ENCODE measurements at places on chromosomes 3 and 15.
A peak's percentile ranks its signal among the peaks of the same experiment; 100 is the strongest.

DNA sequence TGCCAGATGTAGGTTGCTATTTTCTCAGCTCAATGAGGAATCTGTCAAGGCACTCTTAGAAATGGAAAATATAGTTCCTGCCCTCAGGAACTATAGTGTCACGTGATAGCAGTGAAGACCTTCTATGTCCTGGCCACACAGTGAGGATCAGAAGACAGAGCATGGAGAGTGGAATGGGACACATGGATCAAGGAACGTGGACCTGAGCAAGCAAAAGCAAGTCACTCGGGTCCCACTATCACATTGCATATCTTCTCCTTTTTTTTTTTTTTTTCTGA lies 21.2 kb downstream of the SMAD3 start:
- no peak for DNase-seq

DNA sequence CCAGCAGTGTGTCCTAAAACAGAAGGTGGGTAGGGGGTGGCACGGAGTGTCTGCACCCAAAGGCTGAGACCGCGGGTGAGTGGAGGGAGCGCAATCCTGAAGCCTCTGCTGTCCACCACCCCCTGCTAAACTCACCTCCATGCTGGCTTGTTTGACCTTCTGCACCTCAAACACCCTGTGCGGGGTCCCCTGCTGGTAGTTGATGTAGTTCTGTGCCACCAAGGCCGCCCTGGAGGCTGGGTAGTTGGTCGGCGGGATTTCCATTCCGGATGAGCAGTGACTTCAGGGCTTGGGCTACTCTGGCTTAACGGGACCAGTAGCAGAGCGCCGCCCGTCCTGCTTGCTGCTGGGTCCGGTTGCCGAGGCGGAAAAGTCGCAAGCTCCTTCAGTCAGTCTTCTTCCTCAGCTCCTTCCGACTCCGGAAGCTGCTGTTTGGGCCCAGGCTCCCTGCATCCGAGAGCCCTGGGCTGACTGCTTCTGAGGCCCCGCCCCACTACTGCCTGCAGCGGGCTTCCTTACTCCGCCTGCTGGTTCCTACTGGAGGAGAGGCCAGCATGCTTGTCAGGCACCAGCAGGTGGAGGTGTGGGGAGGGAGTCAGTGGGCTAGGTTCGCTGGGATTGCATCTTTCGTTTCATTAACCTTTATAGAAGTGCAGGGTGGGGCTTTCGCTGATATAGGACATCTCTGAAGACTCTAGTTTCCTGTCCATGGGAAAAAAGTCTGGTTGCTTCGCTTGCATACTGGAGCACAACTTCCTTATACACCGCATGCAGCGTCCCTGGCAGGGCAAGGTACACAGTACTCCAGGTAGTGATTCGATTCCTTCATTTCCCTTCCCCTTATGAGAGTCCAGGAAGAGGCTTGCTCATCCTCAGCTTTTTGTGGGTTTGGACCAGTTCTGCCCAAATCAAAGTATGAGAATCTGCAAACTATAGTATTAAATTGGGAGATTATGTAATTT lies at the start of gene LXN:
Gene LXN, minus strand, starts transcription at position 434 of the 962 bp plus-strand sequence. Its CDS starts 170 bp downstream, at position 264.
- peak; percentile 83 for DNase-seq

DNA sequence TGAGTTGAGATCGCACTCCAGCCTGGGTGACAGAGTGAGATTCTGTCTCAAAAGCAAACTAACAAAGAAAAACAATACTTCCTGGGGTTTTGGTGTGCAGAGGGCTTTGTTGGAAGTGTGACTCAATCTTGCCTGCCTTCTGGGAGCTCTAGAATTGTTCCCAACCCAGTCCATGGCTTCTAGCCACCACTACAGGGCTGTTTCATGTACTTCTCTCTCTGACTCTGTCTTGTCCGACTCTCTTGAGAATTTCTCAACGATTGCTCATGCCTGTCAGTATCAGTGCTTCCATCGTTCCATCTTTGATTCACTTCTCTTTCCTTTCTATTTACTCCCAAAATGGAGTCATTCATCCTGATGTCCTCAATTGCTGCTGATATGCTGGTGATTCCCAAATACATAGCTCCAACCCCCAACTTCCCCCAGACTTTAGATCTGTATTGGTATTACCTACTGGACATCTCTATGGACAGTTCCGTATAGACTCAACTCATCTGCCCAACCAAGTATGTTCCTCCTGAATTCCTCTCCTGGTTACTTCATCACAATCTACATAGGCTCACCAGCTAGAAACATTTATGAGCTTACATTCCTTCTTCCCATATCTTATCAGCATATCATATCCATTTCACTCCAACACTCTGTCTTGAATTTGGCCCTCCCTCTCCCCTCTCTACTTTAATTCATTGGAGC lies 1.8 kb upstream of the AP2M1 start:
- DNase-seq, result no peak

DNA sequence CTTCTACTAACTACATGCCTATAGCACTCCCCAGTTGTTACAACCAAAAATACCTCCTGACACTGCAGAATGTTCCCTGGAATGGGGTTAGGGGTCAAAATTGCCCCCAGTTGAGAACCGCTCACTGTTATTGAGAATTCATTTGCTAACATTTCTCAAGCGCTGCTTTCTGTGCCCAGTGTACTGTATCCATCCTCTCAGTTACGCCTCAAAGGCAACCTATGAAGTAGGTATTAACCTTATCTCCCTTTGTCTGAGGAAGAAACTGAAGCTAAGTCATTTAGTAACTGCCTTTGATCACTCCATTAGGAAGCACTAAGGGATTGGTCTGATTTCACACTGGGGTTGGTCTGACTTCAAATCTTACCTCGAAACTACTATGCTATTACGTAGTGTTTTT lies 70.1 kb downstream of the CADPS start:
- DNase-seq, result no peak

GRCh38 chr3:37218206-37218605 lies 43.8 kb upstream of the LRRFIP2 start:
- DNase-seq, result no peak

GRCh38 chr15:70411143-70411863 lies 313.6 kb upstream of the TLE3 start:
- no peak for DNase-seq

GRCh38 chr3:136624894-136625815 lies 127.0 kb downstream of the STAG1 start:
- no peak for DNase-seq

DNA sequence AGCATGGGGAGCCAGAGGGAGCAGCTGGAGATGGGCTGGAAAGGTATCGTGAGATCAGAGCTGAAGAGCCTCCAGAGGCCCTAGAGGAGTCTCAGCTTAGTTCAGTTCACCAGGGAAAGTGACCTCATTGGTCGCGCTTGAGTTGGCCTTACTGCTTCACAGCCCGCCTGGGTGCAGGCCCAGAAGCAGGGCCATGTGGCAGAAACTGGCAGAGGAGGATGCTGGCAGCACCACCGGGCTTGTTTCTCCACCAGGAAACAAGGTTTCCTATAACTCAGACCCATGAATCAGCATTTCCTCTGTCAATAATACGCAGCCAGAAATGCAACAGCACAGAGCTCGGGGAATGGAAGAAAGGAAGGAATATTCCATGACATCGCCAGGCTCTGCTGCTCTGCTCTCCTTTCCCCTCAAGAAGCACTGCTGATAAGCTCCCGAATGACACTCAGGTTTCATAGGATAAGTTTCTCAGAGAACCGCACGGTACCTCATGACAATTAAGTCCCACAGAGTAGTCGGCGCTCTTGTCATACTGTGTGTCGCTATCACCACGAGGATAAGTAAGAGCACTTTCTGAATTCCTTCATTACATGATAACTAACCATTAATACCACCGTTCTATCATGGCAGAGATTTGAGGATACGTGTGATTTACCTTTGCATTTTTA lies 147.1 kb upstream of the LPP start:
- DNase-seq, result no peak

DNA sequence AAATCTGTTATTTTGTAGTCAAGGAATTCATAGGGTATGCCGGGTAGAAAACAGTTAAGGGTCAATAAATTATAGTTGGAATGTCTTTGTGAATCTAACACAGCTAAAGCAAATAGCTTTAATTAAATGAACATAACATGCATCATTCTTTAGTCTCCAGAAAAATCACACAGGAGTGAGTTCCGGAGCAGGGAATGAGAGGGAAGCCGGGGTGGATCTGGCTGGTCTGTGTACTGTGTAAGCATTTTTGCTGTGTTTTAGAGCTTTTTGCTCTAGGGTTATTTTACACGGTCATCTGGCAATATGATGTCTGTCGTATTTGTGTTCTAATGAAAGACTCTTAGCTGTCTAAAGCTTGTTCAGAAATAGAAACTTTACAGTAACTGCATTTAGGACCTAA lies 57.5 kb downstream of the MED12L start:
- DNase-seq, result no peak

DNA sequence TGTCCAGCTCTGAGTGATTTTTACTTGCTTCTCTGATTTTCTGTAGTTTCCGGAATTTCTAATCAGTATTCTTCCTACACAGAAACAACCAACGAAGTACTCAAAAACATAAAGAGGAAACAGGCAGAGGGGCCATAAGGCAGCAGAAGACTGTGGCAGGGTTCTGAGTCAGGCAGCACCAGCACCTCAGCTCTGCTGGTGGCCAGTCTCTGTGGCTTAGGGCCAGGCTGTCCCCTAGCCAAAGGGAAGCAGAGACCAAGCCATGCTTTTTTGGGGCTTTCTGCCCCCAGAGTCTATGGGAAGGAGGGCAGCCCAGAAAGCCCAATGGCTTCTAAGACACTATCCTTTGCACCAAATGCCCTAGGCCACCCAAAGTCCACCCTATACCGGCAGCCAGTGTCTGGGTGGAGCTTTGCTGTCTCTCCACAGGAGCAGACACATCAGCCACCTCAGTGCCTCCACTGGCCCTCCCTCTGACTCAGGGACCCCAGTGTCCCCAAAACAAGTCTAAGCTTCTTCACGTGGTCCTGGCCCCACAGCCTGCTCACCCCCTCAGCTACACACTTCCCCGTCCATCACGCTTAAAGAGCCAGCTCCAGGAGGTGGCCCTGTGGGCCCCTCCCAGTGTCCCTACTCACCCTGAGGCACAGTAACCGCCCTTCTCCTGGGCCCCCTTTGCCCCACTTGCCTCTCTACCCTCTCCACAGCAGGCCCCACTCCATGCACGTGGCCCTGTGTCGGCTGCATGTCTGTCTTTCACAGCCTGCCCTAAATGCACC lies 46.2 kb downstream of the CCDC12 start:
- DNase-seq, result no peak

DNA sequence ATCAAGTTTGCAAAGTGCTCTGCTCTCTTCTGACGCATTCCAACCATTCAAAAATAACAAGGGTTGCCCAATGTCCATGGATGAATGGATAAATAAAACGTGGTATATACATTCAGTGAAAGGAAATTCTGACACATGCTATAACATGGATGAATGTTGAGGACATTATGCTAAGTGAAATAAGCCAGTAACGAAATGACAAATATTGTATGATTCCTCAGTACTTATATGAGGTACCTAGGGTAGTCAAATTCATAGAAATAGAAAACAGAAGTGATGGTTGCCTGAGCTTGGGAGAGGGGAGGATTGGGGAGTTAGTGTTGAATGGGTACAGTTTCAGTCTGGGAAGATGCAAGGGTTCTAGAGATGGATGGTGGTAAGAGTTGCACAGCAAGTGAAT lies 33.9 kb downstream of the SH3BP5 start:
- DNase-seq, result no peak

GRCh38 chr15:67879440-67880129 lies 39.7 kb upstream of the RNU6-1 start:
- no peak for DNase-seq

GRCh38 chr3:46913644-46914043 lies 36.1 kb downstream of the PTH1R start:
- peak; percentile 52 for DNase-seq

GRCh38 chr3:51591231-51591630 lies 52.7 kb downstream of the RAD54L2 start:
- no peak for DNase-seq

GRCh38 chr3:35597490-35597889 lies 41.8 kb upstream of the ARPP21 start:
- DNase-seq, result no peak

GRCh38 chr3:178270838-178271237 lies 265.4 kb upstream of the KCNMB2 start:
- no peak for DNase-seq

DNA sequence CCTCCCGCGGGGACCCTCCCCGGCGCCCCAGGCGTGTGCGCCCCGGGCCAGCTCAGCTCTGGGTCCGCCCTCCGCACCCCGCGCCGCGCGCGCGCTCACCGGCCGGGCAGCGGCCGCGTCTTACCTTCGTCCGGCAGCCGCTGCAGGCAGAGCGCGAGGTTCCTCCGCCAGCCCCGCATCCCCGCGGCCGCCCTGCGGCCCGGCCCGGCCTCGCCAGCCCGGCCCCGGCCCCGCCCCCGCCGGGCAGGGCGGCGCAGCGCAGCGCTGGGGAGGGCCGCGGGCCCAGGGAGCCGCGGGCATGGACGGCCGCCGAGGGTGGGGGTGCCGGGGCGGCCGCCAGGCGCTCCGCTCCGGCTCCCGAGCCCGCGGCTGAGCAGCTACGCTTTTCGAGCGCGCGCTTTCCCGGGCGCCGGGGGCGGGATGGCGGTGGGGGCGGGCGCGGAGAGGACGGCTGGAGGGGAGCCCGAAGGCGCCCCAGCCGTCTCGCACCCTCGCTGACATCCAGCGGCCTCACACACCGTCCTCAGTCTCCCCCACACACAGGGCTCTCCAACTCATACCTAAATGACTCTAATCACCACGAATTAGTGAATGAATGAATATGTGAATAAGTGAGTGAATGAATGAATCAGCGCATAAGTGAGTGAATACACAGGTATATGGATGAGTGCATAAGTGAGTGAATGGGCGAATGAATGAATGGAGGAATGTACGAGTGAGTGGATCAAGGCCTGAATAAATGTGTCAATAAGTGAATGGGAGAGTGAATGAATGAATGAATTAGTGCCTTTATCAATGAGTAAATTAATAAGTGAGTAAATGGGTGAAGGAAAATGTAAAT lies 48.5 kb upstream of the CCDC174 start:
- no peak for DNase-seq

- no peak for DNase-seq
Observed at GRCh38 chr15:92763459-92763858, 107.9 kb upstream of the FAM174B start.

DNA sequence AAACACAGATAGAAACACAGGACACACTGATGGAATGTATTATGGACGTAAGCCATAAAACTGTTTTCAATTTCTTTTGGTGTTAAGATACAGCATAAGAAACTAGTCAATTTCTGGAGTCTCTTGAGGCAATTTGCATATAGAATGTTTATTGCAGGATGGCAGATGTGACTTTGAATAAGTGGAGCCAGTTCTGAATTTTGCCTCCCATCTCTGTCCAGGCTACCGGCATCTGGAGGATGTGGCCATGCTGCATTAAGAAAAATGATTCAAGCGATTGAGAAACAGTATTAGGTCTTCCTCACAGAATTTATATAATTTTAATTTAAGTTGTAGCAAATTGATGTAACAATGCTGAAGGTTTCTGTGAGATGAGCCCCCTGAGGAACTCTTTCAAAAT lies 81.5 kb downstream of the CHST2 start:
- DNase-seq, result no peak

GRCh38 chr3:127441764-127442163 lies 148.8 kb downstream of the TPRA1 start:
- no peak for DNase-seq

GRCh38 chr3:178520451-178520850 lies 15.8 kb upstream of the KCNMB2 start:
- DNase-seq, result no peak

All from COLO829 (cell line).